ENCODE measurements at places on chromosomes 5 and 9.

GRCh38 chr5:71932131-71932654 is 175.1 kb upstream of the MAP1B start:
- DNase-seq = no peak

GRCh38 chr9:86470326-86470725 is 116.1 kb upstream of the TUT7 start:
- no peak for DNase-seq

GRCh38 chr9:135805422-135806022 is 101.8 kb downstream of the CAMSAP1 start:
- no peak for DNase-seq

GRCh38 chr9:95103281-95103771 is 214.2 kb downstream of the FANCC start:
- no peak for DNase-seq

DNA sequence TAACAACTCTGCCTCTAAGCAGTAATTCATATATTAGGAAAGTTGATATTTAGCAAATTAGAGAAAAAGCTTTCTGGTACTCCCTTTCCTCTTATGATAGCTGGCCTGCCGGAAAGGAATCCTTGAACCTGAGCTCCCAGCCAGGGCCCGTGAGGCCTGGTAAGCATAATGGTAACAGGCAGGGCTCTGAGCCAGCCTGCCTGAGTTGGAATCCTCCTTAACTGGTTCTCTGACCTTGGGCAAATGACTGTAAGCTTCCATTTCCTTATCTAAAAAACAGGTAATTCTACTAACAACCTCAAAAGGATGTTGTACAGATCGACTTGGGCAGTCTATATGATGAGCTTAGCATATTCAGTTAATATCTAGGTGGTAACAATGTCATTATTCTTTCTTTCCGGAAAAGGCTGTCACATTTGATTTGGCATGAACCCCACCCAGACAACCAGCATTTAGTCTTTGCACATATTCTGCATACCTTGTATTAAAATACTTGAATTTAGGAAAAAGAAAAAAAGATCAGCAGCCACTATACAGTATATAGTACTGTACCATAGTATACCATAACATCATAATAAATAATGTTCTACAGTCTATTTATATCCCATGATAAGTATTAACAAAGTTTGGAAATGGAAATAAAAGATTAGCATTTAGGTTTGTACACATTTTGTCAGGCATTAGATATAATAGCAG is 55.7 kb upstream of the MAP3K1 start:
- DNase-seq = no peak

- DNase-seq = peak; percentile 96
These were observed 40.2 kb downstream of the RCL1 start for GRCh38 chr9:4832786-4833579.

DNA sequence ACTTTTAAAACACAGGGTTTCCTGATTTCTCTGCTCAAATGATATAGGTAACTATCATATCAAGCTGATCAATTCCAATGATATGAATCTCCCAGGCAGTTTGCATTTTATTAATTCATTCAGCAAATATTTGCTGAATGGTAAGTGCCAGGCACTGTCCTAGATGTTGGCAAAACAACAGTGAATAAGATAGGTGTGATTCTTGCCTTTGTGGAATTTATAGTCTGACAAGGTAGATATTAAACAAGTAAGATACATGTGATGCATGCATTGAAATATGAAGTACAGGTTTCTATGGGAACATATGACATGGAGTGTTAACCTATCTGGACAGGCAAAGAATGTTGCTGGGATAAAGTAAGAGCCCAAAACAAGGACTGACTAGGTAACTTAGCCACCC is 231.8 kb upstream of the DAB2 start:
- DNase-seq = no peak

GRCh38 chr9:136370687-136371532 is 2.6 kb downstream of the CARD9 start:
- DNase-seq = no peak

DNA sequence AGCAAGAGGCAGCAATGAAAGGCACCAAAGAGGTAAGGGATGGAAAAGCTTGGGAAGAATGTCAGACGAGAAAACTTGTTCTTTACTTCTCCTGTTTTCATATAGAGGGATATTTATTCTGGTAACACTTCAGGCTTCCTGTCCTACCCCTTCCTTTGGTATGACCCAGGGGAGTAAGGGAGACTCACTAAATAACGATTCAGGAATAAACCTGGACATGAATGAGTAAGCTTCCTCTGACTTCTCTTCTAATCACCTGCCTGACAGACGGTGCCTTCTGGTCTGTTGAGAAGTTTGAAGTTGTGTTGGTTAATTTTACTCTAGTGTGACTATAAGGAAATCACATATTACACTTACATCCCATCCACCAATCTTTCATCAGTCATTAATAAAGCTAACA is 461.2 kb downstream of the CDH12 start:
- DNase-seq = no peak

DNA sequence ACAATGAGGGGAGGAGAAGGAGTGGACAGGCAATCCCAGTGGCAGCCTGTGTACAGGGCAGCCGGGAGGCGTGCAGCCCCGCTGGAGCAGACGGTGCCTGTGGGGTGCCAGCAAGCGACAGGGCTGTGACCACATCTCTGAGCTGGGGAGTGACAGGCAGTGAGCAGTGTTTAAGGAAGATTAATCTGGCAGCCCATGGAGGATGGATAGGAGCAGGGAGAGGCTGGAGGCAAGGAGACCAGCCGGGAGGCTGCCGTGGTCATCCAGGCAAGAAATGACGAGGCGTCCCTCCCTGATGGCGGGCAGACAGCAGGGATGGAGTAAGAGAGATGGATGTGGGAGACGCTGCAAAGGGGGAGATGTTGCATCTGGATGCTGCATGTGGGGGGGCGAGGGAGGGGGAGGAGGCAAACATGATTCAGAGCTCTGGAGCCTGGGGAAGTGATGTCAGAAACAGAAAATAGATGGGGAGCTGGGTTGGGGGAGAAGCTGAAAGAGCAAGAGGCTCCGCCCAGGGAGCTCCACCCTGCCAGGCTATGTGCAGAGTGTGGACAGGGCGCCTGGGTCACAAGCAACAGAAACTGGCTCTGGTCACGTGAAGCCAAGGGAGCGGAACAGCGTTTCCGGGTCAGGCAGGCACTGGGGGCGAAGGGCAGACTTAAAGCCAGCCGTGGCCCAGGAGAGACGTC is 12.6 kb downstream of the UNC5A start:
- no peak for DNase-seq

GRCh38 chr5:76204713-76205112 is 121.5 kb downstream of the SV2C start:
- no peak for DNase-seq

DNA sequence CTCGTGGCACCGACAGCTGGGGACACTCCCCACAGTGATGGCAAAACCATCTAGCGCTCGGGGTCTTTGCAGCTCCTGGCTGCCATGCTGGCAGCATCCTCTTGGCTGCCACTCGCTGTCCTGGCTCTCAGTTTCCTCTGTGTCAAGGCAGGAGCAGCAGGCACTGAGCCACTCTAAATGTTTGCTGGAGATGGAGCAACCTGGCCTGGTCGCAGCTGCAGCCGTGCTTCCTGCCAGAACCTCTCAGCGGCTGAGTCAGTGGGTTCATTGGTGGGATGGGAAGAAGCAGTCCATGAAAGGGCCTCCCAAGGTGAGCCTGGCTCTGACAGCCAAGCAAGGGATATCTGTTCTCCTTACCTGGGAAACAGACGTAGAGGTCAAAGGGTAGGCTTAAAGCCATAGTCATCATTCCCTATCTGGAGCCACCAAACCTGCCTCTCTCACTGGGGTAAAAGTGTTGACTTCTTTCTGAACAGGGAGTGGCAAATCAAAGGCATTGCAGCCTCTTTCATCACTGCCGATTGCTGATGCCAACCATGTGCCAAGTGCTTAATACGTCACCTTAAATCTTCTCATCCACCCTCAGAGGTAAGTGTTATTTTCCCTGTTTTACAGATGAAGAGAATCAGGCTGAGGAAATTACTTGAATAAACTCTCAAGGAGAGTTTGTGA is 304.8 kb upstream of the ZNF462 start:
- no peak for DNase-seq

DNA sequence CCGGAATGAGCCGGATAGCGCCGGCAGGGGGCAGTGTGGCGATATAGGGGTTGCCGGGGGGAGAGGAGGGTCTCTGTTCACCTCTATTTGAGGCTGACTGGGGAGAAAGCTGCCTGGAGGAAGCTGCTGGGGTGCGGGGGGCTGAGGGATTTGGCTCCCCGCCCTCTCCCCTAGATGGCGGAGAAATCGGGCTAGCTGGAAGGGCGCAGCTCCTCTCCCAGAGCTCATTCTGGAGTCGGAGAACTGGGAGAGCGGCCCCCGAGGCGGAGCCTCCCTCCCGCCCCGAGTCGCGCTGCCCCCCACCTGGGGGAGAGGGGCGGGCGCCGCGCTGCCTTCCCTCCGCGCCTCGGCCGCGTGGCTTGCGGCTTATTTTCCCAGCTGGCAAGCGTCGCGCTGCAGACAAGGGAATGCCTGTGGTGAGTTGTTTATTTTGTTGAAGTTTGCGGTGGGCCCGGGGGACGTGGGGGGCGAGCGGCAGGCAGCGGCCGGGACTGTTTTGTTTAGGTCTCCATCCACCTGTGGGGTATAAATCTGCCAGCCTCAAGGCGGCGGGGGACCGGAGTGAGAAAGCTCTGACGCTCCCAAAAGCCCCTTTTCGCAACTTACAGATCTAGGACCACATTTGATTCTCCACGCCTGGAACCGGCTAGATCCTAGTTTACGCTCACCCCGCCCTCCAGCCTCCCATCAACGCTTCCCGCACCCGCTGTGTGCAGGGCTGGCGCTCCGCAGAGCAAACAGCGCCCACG is 4.1 kb upstream of the RGMB start:
- no peak for DNase-seq

DNA sequence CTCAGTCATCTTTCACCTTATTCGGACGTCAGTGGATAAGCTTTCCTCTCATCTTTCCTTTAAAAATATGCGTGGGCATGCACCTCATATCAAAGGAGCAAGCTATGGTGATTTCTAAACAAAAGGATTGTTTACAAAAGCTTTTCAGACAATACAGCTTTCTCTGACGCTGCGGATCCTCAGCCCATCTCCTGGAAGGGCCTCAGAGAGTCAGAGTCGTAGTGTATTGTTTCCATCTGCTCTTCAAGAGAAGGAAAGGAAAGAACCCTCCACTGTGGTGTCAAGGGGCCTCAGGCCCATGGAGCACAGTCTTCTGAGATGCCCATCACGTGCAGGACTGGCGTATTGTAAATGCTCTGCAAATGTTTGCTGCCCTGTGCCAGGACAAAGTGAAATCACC is 163.4 kb upstream of the MAP1B start:
- no peak for DNase-seq

GRCh38 chr5:58871648-58872242 is 288.9 kb downstream of the RAB3C start:
- no peak for DNase-seq

- DNase-seq = no peak
These were observed 254.4 kb downstream of the FAM114A2 start for GRCh38 chr5:153784277-153784676.

GRCh38 chr9:16668734-16669295 is 201.7 kb downstream of the BNC2 start:
- no peak for DNase-seq

- DNase-seq = no peak
These were observed 64.5 kb downstream of the MCTP1 start for GRCh38 chr5:95220381-95220780.

DNA sequence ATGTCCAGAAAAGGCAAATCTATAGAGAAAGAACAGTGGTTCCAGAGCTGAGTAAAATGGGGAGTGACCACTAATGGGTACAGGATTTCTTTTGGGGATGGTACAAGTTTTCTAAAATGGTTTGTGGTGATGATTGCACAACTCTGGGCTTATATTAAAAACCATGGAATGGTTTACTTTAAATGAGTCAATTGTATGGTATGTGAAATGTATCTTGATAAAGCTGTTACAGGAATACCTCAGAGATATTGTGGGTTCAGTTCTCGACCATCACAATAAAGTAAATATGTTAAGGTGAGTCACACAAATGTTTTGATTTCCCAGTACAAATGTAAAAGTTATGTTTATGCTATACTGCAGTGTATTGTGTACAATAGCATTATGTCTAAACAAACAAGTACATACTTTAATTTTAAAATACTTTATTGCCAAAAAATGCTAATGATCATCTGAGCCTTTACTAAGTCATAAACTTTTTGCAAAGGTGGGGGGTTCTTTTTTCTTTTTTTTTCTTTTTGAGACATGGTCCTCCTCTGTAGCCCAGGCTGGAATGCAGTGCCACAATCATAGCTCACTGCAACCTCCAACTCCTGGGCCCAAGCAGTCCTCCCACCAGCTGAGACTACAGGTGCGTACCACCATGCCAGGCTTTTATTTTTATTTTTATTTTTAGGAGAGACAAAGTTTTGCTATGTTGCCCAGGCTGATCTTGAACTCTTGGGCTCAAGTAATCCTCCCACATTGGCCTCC is 65.9 kb downstream of the SHOC1 start:
- peak; percentile 33 for DNase-seq

DNA sequence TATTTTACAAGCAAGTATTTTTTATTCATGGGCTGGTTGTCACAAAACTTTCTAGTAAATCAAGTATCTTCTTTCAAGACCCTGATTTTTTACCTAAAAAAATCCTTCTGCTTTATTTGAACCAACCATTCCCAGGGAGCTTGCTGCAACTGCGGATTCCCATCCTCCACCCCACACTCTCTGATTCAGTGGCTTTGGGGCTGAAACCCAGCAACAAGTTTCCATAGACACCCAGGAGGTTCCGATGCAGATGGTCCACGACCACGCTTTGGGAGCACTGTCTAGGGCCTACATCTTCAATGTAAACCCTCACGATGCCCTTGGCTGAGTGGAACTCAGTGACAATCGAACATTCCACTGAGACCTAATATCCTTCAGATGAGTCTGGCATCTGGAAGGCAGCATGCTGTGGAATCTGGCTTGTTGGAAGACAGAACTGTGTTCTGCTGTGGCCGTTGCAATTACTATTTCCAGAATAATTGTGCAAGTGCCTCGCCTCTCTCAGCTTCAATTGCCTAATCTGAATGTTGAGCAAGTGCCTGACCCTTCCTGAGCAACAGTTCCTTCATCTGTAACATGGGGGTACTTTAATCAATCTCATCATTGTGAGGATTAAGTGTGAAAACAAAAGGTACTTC is 105.1 kb downstream of the INSYN2B start:
- DNase-seq = no peak

DNA sequence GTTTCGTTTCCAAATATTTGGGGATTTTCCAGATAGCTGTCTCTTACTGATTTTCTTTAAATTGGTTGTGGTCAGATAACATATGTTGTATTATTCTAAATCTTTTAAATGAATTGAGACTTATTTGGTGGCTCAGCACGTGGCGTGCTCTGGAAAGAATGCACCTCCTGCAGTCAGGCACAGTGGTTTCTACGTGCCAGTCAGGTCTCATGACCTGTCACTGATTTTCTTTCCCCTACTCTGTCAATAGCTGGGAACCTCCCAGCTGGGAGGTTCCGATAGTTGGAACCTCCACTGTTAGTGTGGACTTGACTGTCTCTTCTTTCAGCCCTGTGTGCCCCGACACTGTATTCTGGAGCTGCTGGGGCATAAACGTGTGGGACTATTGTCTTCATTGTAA is 27.6 kb downstream of the TRIP13 start:
- DNase-seq = no peak

Measured in glomerular endothelial cell (primary cell).